ENCODE measurements at places on chromosomes 11 and 22.

DNA sequence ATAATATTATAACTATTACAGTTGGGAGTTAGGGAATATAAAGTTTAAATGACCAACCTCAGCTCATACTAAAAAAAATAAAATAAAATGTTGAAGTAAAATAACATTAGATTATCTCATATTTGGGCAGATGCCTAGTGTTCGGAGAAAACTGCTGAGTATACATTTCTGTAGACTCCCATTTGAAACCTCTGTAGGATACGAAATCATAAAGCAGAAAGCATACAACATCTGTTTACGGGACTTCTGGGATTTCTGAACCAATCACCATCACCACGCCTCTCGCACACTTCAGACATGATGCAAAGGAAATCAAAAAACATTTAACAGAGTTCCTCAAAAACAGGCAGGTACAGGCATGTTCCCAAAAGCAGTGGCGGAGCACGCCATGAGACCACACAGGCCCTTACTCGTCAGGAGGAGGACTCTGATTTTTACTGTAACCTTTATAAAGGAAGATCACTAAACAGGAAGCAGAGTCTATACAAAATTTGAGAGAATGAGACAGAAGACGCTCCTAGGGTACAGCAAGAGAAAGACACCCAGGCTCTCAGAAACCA is 8.6 kb downstream of the ZNF195 start:
- no peak for DNase-seq

GRCh38 chr11:119854521-119854920 is 125.5 kb upstream of the NECTIN1 start:
- DNase-seq: no peak

- DNase-seq: no peak
Observed at GRCh38 chr22:32605576-32605975, 131.0 kb downstream of the FBXO7 start.

- no peak for DNase-seq
Observed at GRCh38 chr11:2191883-2192282, 20.3 kb upstream of the TH start.

GRCh38 chr11:46712874-46713576 is 6.0 kb upstream of the F2 start:
- no peak for DNase-seq

DNA sequence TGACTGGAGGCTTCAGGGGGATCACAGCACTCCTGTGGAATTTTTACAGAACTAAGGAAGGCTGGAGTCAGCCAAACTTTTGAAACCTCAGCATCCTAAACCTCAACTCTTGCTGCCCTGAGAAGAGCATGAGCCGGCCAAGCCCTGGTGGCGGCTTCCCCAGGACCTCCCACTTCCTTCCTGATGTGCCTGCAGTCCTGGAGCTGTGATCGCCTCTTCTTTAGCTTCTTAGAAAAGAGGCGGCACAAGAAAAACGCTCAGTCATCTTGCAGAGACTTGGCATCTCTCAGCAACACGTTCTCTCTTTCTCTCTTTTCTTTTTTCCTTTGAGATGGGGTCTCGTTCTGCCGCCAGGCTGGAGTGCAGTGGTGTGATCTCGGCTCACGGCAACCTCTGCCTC is 40.4 kb upstream of the AMPD3 start:
- no peak for DNase-seq

All from stimulated activated CD4-positive, alpha-beta T cell treated with anti-CD3 and anti-CD28 coated beads, Interleukin-12 subunit alpha, Interleukin-12 subunit beta, amount 100 ng/mL, for 24 hours (primary cell).